ENCODE measurements at places on chromosomes 1 and 21.

GRCh38 chr1:178940068-178940765, 69.3 kb upstream of the ANGPTL1 start:
- DNase-seq: no peak

DNA sequence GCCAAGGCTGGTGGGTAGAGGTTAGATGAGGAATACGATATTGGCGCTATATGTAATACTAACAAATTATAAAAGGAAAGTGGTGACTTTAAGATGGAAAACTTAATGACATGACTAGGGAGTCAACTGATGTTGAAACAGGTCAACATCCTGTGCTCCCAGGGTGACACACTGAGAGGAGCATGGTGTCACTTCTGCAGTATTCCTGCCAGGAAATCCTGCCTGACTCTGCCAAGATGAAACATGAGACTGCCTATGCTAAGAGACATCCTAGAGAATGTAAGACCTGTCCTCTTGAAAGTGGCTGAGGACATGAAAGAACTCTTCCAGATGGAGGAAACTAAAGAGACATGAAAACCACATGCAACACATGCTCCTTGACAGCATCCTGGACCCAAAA, 65.0 kb upstream of the KCND3 start:
- DNase-seq: no peak

- no peak for DNase-seq
Observed at GRCh38 chr1:204079608-204079999, 6.7 kb downstream of the SOX13 start.

DNA sequence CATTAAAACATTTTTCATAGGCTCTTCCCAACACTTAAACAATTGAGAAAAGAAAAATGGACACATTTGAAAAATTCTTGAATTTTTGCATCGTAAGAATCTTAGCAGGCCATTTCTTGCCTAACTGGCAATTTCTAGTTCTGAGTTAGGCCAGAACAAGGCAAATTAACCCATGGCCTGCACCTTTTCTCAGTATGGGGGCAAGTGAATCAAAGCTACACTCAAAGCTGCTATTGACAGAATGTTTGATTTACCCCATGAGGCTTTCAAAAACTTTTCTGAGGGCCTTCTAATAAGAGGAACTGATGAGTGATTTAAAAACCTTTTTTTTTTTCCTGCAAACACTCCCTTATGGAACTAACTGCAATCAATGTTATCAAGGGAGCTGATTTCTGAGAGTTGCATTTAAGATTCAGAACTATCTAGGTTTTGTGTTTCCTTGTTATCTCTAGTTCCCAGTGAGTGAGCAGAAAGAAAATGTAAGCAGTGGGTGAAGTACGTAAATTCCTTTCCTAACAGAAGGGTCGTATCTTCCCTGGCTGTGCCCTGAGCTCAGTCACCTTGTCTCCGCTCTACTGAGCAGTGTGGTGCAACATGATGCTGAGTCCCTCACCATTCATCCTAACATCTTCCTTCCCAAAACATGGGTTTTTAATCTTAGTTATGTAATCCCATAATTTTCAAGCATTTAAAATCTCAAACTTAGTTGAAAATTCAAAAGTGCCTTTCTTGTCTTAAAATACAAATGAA, 353.7 kb downstream of the DPYD start:
- DNase-seq: no peak

- no peak for DNase-seq
Observed at GRCh38 chr1:6205849-6206519, at the start of gene RNF207. Gene RNF207 (plus strand): TSS chr1:6206119. CDS start chr1:6206536, 417 bp downstream.
